GM19239 (cell line): ENCODE measurements at places on chromosomes 12 and 14.
A peak's percentile ranks its signal among the peaks of the same experiment; 100 is the strongest.

GRCh38 chr14:71168564-71169427 lies 261.5 kb downstream of the PCNX1 start:
- DNase-seq = peak; percentile 54

DNA sequence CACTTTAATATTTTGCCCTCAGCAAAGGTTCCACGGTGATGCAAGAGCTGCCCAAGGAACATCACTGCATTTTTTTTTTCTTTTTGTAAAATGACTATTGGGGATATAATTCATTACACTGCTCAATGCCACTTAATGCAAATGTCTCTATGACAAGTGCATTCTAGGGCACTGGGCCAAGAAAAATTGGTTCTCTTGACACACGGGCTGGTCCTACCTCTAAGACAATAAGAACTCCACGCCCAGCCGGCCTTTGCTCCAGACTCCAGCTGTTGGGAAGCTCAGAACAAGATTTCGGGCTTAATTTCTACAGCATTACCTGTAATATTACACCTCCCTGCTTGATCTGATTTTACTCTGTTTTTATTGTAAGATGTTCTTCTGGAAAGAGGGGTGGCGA lies 48.8 kb upstream of the VRK1 start:
- no peak for DNase-seq

DNA sequence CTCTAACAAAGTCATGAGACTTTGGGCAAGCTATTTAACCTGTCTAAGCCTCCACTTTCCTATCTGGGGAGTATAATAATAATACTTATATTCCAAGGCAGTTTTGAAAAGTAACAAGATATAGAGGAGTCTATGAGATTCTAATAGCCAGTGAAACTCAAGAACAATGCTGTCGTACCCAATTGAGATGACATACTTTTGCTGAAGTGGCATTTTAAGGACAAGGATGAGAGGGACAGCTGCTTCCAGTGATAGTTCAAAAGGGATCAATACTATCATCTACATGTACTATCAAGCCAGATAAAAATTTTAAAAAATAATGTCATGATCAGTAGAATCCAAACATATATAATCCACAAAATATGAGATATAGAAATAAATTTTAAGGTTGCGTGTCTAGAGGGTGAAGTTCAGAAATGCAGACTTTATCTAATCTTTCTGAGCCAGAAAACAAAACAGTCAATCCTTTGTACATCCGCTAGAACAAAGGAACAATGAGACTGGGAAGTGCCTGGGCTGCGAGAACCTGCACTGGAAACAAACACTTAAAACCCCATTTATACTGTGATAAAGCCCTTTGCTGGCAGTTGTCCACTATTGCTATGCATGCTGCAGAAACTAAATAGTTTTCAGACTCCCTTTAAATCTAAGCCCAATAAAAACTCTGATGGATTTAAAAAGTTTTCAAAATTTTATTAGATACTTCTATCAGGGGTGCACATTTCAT lies 38.6 kb downstream of the PTPRB start:
- no peak for DNase-seq

DNA sequence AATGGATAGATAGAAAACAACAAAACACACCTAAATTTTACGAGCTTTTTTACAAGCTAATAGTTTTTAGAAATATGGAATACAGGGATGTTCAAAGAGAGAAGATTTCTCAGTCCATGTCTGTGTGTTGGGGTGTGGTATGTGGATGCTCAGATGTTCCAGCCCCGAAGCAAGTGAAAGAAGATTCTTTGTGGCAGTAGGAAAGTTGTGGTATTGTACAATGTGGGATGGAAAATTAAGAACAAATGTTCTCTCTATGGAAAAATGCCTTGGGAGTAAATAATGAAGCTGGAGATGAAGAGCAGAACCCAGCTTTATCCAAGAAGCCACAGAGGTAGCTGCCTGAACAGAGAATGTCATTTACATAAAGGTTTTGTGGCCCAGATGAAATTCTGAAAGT lies 150.3 kb upstream of the PRKD1 start:
- no peak for DNase-seq

DNA sequence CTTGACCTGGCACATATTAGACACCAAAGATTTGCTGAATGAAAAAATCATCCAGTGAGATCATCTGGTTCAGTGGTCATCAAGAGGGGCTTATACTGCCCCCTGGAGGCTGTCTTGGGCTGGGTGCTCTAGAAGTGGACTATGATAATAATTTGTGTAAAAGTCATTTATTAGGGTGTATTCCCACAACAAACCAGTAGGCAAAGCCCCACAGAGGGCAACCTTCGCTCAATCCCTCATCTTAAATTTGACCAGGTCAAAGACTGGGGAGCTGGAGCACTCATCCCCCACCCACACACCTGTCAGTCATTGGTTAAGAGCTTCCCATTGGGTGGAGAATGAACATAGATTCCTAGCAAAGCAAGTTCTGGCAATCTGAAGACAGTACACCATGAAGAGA lies 20.0 kb upstream of the FICD start:
- peak; percentile 37 for DNase-seq

DNA sequence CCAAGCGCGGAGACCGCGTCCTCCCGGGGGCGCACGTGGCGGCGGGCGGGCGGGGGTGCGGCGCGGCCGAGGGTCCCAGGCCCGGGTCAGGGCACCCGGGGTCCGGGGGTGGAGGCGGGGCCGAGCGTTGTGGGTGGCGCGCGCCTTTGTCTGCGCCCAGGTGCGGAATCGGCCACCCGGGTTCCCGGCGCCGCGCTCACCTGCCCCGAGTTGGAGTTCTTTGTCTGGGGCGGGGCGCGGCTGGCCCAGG lies 50.1 kb downstream of the LRCOL1 start:
- DNase-seq = no peak

- DNase-seq = no peak
Observed at GRCh38 chr12:79838359-79838758, 96.5 kb downstream of the PPP1R12A start.

- DNase-seq = no peak
Observed at GRCh38 chr12:116771651-116772050, 33.5 kb downstream of the RNFT2 start.

GRCh38 chr14:26933431-26933830 lies 335.6 kb upstream of the NOVA1 start:
- no peak for DNase-seq

DNA sequence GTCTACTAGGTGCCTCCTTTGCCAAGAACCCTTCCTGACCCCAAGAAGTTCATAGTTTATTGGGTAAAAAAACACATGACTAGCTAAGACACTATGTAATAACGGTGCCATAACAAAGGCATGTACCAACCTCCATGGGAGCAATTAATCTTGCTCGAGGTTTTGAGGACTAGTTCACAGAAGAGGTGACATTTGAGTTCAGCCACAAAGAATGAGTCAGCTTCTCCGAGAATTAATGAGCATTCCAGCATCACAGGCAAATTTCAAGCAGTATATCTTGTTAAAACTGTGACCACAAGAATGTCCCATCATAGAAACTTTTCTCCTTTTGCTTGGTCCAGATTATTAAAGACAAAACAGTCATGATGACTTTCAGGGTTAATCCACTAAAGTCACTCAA lies 113.0 kb upstream of the RAP1B start:
- DNase-seq = no peak

DNA sequence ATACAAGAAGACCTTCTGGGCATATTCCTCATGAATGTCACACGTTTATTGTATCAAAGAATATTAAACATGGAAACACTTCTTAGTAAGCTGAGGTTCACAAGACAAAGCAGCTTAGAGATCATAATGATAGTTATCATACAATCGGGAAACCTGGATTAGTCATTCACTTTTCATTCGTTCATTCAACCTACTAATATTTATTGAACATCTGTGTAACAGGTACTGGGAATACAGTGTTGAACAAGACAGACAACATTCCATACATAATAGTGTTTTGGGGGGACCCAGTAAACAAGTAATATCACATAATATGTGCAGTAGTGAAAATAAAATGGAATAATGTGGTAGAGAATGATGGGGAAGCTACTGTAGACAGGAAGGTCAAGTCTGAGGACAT lies 100.6 kb upstream of the GRIP1 start:
- DNase-seq = no peak

GRCh38 chr12:58896278-58896677 lies 24.0 kb downstream of the LRIG3 start:
- no peak for DNase-seq

- no peak for DNase-seq
Observed at GRCh38 chr14:69685716-69686115, 74.3 kb downstream of the SUSD6 start.

- no peak for DNase-seq
Observed at GRCh38 chr12:8899830-8900229, 14.5 kb upstream of the PHC1 start.

- DNase-seq = no peak
Observed at GRCh38 chr14:102145395-102145794, 5.7 kb downstream of the WDR20 start.

DNA sequence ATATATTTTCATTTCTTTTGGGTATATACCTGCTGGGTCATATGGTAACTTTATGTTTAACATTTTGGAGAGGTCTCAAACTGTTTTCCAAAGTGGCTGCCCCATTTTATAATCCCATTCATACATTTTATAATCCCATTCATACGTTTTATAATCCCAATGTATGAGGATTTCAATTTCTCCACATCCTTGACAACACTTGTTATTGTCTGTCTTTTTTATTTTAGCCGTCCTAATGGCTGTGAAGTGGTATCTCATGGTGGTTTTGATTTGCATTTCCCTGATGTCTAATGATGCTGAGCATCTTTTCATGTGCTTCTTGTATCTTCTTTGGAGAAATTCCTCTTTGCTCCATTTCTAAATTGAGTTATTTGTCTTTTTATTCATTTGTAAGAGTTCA lies 6.7 kb upstream of the CFL2 start:
- no peak for DNase-seq

DNA sequence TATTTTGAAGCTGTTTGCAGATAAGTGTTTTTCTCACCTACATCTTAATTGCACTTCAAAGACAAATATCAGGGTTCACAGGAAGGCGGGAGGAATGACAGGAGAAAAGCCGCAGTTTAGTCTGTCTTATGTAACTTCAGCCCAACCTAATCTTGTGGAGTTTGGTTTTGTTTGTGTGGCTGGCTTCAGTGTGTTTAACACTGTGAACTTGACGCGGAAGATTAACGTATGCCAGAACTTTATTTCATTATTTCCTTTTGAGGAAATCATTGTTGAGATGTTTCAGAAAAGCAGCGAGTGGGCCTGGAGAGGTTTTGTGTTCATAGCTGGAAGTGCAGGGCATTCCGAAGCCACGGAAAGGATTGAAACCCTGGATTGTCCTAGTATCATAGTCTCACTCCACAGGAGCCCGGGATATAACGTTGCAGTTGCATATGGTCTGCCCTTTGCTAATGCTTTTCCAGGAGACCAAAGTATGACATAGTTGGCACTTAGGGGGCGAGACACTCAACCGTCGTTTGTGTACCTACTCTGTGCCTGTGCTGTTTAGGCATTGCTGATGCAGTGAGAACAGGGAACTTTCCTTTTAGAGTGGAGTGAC lies 2.0 kb downstream of the PELI2 start:
- DNase-seq = no peak

DNA sequence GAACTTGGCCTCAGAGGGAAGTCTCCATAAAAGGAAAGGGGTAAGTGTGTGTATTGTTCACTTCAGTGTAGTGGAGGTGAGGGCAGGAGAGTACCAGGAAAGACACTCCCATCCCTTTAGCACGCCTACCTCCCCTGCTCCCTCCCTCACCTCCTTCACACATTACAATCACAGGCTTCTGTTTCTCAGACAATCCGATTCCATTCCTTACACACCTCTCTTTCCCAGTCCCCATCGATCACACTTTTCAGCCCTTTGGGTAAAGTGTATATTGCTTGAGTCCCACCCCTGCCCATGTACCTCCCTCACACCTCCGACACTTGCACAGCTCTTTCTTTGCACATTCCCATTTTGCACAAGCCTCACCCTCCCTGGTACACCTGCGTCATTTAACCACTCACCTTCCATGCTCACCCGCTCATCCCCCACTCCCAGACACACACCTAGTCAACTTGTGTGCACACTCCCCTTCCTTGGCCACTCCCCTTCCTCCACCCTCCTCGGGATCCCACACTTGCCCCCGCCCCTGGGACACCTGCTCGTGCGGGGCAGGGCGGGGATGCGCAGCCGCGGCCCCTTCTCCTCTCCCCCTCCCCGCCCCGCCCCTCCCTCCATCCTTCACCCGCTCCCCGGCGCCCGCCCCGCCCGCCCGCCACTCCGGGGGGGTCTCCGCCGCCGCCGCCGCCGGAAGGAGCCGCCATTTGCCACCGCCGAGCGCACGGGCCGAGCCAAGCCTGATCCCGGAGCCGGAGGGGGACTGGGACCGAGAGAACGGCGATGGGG lies at the start of gene MARCHF9:
TSS of gene MARCHF9 (plus strand) at position 693 of the 783 bp plus-strand sequence. CDS start 426 bp downstream, outside the sequence.
- peak; percentile 82 for DNase-seq

DNA sequence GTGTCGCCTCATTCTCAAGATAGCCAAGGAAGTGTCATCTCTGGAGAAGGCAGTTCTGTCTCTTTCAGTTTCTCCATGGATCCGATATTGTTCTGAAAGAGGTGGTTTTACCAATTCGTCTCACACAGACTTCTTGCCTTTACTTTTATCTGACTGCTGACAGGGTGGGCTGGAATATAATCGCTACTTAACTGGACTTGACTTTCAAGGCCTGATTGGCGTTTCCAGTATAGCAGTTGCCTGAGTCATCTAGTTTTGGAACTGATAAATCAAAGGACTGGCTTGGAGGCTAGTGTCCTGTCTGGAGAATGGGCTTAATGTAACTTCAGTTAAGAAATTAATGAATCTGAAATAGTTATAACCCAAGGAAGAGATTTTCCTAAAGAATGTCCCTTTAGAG lies 21.6 kb downstream of the PRKCH start:
- no peak for DNase-seq

GRCh38 chr12:94207849-94208621 lies 59.7 kb downstream of the PLXNC1 start:
- DNase-seq = peak; percentile 63

DNA sequence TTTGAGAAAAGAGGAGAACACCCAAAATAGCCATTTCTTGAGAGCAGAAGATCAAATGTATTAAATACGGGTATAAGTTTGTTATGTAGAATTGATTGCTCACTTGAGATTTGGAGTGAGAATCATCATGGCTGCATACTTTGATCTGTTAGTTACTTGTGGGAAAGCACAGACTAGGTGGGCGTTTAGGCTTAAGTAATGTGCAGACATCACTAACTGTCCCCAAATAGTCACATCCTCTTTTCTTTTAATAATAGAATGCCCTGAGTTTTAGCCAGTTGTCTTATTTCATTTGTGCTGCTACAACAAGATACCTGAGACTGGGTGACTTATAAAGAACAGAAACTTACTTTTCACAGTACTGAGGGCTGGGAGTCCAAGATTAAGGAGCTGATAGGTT lies 14.3 kb upstream of the GTF2A1 start:
- no peak for DNase-seq

DNA sequence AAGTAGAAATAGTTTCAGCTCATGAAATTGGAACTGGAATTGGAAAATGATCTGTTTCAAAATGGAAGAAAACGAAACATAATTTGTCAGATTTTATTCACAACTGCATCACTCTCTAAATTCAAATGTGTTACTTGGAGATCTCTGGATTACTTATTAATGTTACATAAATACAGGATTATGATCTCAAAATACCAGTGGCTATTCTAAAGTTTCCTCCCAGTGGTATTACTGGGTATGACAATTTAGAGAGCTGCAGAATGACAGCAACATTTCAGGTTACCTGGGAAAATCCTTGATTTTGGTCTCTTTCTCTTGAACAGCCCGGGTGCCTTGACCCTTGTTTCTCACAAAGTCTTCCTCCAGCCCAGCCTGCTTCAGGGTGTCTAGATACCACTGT lies 14.2 kb downstream of the FAM161B start:
- no peak for DNase-seq
